ENCODE measurements at places on chromosomes 2 and 18.

- DNase-seq, result no peak
Measured at GRCh38 chr2:235091421-235091820, 139.6 kb downstream of the SH3BP4 start.

- DNase-seq, result no peak
Measured at GRCh38 chr2:181679544-181679979, 755 bp downstream of the NEUROD1 start.

DNA sequence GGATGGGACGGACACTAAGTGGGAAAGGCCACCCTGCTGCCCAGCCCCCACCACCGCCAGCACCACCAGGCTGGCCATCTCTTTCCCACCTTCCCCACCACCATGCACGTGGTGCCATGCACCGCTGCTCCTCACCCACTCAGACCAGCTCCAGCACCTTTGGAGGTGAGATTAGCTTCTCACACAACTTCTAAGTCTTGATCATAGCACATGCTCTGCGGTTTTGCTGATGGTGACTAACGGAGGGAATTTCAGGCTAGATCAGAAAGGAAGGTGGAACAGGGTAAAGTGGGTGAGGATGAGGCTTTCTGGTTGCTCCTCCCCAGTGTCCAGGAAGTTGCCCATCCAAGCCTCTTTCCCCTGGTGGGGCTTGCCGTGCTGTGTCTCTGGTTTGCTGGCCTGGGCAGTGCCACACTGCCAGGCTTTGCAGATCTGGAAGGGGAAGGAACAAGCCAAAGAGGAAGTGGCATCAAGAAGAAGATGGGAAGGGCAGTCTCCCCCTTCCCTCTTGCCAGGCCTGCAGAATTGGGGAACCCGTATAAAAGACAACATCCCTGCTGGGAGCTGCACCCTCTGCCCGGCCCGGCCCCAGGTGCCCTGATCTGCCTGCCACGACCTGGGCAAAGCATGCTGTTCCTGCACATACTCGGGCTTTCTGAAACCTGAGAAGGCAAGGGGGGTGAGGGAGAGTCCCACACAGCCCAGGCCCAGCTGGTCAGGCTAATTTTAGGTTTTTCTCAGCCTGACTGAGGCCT is 44.3 kb upstream of the CAB39 start:
- peak; percentile 48 for DNase-seq

DNA sequence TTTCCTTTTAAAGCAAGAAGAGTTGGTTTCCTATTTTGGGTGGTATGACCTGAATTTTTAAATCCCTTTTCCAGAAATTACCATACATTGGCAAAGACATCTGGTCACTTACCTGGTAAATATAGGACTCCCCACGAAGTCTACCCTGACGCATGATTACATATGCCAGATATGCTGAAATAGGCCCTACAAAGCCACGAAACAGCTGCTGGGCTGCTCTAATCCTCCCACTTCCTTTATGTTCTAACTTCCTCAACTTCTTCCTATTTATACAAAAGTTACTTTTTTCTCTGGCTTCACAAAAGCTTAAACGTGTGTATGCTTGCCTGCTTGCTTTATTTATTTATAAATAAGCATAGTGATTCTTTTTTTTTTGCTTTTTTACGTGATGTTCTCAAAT is 186.0 kb upstream of the EPHA4 start:
- DNase-seq, result no peak

DNA sequence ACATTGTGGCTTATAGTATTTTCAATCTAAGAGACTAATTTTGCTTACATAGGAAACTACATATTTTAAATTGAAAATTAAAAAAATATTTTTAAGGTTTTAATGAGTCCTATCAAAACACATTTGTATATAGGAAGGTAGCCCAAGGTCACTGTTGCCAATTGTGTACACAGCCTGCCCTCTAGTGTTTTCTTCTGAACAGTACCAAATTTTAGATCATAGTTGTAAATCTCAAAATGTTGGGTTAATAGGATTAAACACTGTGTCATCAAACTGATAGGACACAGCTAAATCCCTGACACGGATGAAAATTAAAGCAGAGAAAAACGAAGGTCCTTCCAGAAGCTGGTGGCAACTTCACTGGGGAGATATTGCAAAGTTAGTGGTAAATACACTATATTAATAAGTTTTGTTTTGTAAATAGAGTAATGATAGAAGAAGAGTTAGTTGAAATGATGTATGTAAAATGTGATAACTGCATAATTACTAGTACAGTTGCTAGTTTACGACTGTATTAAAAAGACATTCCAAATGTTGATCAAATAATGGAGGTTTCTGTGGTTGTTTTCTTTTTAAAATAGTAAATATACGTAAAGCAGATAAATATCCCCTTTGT is 19.7 kb downstream of the CLUL1 start:
- DNase-seq, result no peak

DNA sequence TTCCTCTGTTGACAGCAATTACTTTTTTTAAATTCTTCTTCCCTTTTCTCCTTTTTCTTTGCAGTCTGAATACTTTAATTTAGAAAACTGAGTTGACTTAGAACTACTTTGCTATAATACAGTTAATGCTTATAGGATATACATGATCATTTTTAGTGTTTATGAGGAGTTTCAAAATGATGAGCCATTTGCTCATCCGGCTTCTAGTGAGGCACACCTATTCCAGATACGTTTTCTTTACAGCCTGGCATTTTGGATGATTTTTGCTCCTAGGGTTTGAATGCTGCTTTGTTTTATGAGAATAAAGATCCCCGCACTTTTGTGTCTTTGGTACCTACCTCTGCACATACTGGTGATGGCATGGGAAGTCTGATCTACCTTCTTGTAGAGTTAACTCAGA is 52.8 kb downstream of the EIF5B start:
- DNase-seq, result no peak

DNA sequence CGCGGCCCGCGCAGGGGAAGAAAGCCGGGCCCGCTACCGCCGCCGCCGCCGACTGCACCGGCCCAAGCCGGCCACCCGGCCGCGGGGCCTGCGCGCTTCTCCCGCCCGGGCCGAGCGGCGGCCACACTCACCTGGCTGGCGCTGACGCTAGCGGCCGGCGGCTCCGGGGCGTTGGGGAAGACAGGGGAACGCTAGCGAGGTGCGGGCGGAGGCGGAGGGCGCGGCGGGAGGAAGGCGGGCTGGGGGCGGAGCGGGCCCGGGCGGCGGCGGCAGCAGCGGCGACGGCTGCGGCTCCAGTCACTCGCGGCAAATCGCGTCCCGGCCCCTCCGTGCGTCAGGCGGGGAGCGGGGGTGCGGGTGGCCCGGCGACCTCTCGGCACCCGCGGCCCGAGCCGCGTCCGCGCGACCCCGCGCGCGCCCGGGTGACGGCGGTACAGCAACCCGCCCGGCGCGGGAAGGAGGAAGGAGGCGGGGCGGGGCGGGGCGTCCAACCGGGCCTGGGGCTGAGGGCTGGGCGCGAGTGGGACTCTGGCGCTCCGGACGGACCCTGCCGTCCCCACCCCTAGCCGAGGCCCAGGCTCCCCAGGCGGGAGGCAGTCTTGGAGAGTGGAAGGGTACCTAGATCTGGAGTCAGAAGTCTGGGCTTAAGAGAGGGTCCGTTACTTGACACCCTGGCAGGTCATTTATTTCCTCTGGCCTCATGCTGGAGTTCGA is at the start of gene SESTD1:
Gene SESTD1, minus strand, starts transcription at position 465 of the 714 bp plus-strand sequence. CDS start 72,991 bp downstream, outside the sequence.
- DNase-seq, result peak; percentile 60

- peak; percentile 41 for DNase-seq
Measured at GRCh38 chr2:201654616-201655384, 11.5 kb upstream of the TMEM237 start.

GRCh38 chr18:79955302-79956075 is 4.0 kb upstream of the SLC66A2 start:
- no peak for DNase-seq

DNA sequence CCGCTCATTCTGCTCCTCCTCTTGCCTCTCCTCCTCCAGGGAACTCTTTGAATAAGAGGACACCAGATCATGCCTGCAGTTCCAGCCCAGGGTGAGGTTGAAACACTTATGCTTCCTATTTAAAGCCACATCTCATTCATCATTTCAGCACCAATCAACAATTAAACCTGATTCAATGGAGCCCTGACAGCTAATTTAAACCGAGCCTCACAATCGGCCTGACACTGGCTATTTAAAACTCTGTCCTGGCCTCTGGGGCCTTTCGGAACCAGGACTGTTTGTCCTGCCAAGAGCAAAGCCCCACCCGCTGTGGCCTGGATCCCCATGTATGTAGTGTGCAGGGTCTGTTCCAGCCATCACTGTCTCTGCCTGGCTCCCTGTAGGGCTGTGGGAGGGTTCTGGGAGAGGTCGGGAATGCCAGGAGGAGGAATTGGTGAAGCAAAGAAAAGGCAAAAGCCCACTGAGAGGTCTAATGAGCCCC is 97.4 kb downstream of the MCFD2 start:
- peak; percentile 32 for DNase-seq

DNA sequence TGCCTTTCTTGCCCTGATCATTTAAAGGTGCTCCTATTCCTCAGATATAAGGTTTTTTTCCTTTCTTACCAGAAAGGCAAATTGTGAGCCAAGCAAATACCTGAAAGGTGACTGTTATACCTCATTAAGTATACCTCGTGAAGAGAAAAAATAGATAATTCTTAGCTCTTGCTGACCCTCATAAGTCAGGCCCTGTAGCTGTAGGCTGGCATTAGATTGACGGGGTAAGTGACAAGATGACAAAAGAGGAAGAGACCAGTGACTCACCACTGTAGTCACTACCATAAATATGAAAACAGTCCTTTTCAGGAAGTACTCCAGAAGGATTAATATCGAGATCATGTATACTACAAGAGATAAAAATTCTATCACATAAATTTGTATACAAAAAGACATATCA is 104.6 kb downstream of the PTPN4 start:
- DNase-seq, result no peak

GRCh38 chr2:10120877-10121574 is 1.5 kb upstream of the RRM2 start:
- peak; percentile 68 for DNase-seq

DNA sequence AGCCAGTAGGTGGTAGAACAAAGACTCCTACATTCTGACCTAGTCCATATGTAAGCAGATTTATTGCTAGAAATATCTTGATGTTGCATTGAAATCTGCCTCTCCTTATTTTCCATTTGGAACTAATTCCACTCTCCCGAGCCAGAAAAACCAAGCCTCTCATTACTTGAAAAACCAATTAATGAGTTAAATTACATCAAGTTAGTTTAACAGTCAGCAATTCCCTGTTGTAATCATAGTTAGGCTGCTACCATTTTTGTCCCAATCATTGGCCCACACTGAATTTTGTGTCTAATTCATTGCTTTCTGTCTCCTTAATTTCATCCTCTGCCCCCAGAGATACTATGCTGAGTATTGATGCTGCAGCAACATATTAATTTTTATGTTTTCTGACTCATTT is 168.3 kb upstream of the TNP1 start:
- no peak for DNase-seq

DNA sequence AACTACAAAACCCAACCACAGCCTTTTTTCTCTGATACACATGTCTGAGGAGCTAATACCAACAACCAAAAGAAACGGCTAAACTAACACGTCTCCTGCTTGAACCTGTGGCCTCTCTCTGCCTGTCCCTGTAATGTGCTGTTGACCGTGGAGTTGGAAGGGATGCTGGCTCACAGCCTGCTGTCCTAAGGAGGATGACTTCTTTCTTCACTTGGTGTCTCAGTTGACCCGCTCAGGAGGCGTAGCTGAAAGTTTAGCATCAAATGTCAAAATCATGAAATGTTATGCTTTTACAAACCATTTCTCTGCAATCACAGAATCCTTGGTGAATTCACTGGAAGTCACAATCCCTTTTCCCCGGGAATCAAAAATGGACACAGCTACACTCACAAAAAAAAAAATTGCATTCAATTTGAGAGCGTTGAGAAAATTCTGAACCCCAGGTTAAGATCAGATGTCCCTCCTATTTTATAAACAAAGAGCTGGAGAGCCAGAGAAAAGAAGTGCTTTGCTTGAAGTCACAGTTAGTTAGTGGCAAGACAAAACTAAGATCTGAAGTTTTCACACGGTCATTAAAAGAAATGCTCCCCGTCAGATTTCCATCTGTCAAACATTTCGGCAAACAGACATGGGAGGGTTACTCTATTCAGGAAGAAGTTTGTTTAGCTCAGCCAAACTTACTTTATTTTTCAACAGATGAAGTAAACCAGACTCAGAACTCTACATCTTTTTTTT is 74.3 kb downstream of the IRS1 start:
- DNase-seq, result no peak

DNA sequence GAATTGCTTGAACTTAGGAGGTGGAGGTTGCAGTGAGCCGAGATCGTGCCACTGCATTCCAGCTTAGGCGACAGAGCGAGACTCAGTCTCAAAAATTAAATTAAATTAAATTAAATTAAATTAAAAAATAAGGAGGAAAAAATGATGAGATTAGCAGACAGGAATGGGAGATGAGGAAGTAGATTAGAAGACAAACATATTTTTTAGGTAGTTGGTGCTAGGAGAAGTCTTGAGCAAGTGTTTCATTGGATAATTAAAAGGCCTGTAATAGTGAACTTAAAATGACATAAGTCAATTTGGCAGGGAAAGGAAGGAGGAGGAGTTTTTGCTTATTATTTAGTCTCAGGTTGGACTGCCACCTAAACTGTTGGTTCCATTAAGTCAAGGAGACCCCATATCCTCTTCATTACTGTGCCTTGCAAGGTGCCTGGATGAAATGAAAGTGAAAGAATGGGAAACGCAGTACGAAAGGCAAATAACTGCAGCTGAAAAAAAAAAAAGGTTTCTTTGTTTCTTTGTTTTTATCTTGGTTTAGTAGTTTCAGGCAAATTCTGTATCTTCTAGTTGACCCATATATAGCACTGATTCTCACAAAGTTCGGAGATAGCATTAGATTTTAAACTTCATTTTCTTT is 162.0 kb downstream of the SLC8A1 start:
- DNase-seq, result no peak

GRCh38 chr2:212359425-212360067 is 179.1 kb downstream of the ERBB4 start:
- no peak for DNase-seq

GRCh38 chr2:222738809-222739208 is 67.4 kb downstream of the MOGAT1 start:
- no peak for DNase-seq

DNA sequence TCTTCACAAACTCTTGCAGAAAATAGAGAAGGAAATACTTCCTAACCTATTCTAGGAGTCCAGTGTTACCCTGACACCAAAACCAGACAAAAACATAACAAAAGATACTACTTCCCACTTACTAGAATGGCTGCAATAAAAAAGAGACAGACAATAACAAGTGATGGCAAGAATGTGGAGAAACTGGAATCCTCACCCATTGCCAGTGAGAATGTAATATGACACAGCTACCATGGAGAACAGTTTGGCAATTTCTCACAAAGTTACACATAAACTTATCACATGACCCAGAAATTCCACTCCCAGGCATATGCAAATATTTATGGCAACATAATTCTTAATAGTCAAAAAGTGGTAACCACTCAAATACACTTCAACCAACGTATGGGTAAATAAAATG is 209.8 kb upstream of the CTAGE1 start:
- DNase-seq, result no peak

GRCh38 chr18:72742002-72742401 is 125.8 kb downstream of the NETO1 start:
- DNase-seq, result no peak
